ENCODE measurements at places on chromosomes 5 and 9.

DNA sequence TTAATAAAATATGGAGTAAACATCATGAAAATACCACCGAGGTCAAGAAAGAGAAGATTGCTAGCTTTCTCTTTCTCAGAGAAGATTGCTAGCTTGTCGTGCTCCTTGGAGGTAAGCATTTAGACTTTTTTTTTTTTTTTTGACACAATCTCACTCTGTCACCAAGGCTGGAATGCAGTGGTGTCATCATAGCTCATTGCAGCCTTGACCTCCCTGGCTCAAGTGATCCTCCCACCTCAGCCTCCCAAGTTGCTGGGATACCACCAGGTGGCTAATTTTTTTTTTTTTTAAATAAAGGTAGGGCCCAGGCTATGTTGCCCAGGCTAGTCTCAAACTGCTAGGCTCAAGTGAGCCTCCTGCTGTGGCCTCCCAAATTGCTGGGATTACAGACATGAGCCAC, 26.3 kb upstream of the CPLANE1 start:
- DNase-seq: no peak

GRCh38 chr9:121486043-121486442, 13.6 kb downstream of the GGTA1 start:
- no peak for DNase-seq

GRCh38 chr5:158541536-158542297, 558.0 kb downstream of the EBF1 start:
- DNase-seq: no peak

- DNase-seq: peak; percentile 60
These were observed 42.1 kb downstream of the NADK2 start for GRCh38 chr5:36199620-36200019.

DNA sequence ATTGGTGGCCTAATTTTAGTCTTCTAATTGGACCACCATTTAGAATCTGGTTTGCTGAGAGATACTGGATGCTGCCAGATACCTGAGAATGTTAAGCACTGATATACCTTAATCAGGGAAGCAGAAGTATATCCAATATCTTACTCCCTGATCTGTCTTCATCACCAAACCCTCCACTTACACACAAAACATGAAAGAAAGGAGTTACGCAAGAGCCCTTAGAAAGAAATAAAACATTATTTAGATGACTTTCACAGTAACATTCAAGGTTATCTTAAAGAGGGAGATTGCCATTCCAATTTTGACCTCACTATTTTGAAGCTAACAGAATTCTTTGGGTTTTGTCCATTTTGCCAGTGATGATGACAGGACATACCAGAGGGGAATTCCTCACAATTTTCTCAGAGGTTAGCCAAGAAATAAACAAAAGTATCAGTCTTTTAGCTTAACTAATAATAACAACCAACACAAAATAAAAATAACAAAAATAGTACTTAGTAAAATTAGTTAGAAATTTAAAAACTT, 496.1 kb downstream of the NFIB start:
- no peak for DNase-seq

- no peak for DNase-seq
These were observed 28.3 kb downstream of the TDRD7 start for GRCh38 chr9:97440160-97440559.

DNA sequence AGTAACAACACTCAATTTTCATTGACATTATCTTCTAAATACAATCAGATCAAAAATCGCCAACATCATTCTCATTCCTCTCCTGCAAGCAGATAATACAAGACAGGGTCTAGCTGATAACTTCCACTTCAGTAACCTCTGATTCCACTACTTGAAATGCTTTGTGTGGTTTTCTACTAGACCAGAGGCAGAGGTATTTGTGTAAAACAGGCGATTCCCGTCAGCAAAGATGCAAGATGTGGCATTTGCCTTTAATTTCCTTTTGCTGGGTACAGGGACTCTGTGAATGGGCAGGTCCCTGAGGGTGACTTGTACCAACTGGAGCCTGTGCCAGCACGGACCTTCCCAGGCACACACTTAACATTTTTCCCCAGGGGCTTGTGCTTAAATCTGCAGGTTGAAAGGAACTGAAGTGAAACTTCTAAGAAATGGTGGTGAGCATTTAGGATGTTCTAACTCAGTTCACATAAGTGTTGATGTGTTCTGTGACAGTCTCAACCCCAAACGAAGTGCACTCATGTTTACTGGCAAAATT, 625.5 kb upstream of the WWC1 start:
- no peak for DNase-seq

GRCh38 chr9:109442716-109443115, 55.4 kb downstream of the PTPN3 start:
- no peak for DNase-seq

GRCh38 chr9:111615928-111616327, 15.2 kb upstream of the DNAJC25 start:
- DNase-seq: peak; percentile 11

GRCh38 chr5:1930501-1930879, 47.8 kb upstream of the IRX4 start:
- DNase-seq: no peak

DNA sequence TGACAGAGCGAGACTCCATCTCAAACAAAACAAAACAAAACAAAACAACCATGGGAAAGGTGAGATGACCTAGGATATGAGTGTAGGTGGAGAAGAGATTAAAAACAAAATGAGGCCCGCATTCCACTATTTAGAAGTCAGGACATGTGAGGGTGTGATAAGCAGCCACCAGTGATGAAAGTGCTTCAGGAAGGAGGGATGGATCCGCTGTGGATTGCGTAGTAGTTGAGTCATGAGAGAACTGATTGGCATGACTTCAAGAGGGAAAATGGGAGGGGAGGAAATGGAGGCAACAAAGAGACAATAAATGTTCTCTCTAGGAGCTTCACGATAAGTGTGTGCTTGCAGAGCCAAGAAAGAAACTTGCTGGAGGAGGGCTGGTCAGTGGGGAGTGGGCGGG, 367.6 kb downstream of the ARL15 start:
- DNase-seq: peak; percentile 27

- peak; percentile 87 for DNase-seq
These were observed 82.7 kb downstream of the DROSHA start for GRCh38 chr5:31449174-31449573.

- no peak for DNase-seq
These were observed 1578.8 kb upstream of the WWC1 start for GRCh38 chr5:166712447-166713185.

GRCh38 chr5:134846641-134846960, 833 bp downstream of the C5orf24 start:
- peak; percentile 24 for DNase-seq

GRCh38 chr5:55763746-55764420, 26.0 kb downstream of the DDX4 start:
- DNase-seq: no peak

- no peak for DNase-seq
These were observed 16.2 kb downstream of the SLC25A48 start for GRCh38 chr5:135850671-135851070.

- no peak for DNase-seq
These were observed 65.5 kb downstream of the MCTP1 start for GRCh38 chr5:95219411-95219810.

DNA sequence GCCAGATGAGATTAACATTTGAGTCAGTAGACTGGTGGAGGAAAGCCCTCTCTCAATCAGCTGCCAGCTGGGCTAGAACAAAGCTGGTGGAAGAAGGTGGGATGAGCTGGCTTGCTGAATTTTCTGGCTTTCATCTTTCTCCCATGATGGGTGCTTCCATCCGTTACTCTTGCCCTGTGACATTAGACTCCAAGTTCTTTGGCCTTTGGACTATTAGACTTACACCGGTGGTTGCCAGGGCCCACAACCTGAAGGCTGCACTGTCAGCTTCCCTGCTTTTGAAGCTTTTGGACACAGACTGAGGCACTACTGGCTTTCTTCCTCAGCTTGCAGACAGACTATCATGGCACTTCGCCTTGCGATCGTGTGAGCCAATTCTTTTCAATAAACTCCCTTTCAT, 642.7 kb downstream of the TAF11L14 start:
- DNase-seq: no peak

All from fibroblast of skin of back (primary cell).